ENCODE measurements at places on chromosomes 2 and 18.

DNA sequence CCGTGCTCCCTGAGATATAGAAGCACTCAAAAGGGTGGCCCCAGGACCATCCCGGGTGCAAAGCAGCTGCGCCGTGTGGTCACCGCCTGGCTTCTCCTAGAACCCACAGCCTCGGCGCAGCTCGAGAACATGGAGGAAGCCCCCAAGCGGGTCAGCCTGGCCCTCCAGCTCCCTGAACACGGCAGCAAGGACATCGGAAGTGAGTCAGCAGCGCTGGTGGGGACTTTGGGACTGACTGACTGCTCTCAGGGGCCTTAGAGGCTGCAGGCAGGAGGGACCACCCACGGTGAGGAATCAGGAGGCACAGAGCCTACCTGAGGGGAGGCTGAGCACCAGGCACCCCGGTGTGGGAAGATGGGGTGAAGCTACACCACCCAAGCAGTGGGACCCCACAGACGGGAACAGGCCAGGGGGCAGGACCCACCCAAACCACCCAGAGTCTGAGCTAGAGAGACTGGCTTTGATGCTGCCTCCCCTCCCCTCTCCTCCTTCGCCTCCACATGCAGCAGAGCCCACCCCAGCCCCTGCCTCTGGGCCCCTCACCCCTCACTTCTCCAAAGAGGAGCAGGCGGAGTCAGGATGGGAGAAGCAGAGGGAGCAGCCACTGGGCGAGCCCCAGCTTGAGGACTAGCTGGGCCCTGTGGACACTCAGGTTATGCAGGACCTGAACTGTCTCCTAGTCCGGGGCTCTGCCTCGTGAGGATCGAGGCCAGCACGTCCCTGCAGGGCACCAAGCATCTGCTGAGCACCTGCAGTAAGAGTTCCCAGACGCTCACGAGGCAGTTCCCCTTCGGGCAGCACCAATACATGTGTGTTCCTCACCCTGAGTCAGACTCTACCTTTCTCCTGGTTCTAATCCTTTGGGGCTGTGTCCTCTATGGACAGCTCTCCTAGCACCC, 28.7 kb downstream of the MTERF4 start:
- no peak for DNase-seq

DNA sequence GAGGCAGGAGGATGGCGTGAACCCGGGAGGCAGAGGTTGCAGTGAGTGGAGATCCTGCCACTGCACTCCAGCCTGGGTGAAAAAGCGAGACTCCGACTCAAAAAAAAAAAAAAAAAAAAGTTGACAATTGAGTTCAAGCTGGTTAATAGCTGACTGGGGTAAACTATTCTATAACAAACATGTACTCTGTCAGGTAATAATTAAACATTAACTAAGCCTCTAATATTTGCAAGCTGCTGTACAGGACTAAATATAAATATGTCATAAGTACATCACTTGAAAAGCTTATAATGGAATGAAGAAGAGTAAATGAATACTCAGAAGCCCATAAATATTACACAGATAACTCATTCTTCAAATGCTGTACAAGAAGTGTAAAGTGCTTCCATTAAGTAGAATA, 190.4 kb upstream of the CRIM1 start:
- DNase-seq: no peak

DNA sequence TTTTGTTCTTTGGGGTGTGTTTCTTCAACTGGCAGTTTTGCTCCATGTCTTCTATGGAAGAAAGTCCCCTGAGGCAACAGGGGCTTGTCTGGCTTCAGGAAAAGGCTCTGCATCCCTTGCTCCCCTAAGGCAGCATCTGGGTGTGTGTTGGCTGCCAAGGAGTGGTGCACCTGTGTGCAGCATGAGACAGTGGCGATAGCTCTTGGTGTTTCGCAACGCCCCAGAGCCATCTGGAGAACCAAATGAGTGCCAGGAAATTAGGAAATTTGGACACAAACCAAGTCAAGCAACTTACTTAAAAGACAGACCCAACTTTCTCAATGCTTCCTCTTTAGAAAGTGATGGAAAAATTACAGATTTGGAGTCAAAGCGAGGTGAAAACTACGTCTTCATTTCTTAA, 1044.4 kb upstream of the CNTNAP5 start:
- no peak for DNase-seq

GRCh38 chr2:173239644-173240043, 115.0 kb upstream of the CDCA7 start:
- no peak for DNase-seq

DNA sequence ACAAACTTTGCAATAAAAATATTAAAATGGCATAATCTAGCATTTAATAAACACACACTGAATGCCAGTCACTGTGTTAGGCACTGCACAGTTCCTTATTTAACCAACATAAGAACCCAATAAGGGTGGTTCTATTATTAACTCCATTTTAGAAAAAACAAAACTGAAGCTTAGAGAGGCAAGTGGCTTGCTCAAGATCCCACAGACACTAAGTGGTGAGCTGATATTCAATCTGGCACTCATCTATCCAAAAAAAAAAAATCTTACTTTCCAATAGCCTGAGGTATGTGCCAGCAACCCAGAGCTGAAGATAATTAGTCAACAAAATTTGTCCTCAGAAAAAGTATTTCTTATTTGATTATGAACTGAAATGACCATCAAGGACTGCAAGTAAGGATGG, 799 bp downstream of the CYTIP start:
- DNase-seq: no peak

DNA sequence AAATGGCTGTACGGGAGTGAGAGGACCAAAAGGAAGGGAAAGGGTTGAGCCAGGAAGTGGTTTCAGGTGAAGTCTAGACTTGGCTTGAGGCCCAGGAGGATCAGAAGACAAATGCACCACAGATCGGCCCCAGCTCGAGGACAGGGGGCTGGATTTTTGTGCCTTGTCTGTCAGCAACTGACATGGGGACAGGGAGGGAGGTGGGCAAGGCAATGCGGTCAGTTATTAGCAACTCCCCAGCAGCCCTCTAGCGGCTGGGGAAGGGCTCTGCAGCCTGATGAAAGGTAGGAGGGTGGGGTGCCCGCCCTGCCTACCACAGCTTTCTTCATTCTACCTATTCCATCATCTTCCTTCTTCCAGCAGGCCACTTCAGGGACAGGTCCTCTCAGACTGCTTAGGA, 50.0 kb downstream of the CPO start:
- DNase-seq: no peak

- no peak for DNase-seq
Observed at GRCh38 chr18:36314754-36315153, 17.2 kb downstream of the FHOD3 start.
